ENCODE measurements at places on chromosomes 11 and 22. TPM values are rescaled to one million over a fixed set of nuclear protein-coding genes. Genes with fewer than 3 reads are reported as not detected.

GRCh38 chr11:112042161-112042960, 17.2 kb downstream of the DLAT start:
- H3K4me3 ChIP-seq: no peak overlapping the region
- H3K36me3 ChIP-seq: peaks cover 8% of the 10 kb centered on the region
- DNase-seq: no peak
- peak overlapping the region; percentile 60 for H3K27ac ChIP-seq
- H3K4me1 ChIP-seq: peaks cover 19% of the 10 kb centered on the region
- no peaks in the 10 kb centered on the region for H3K27me3 ChIP-seq

GRCh38 chr11:72618803-72619202, 55.4 kb downstream of the PDE2A start:
- no peaks in the 10 kb centered on the region for H3K36me3 ChIP-seq
- H3K27ac ChIP-seq: no peak overlapping the region
- H3K27me3 ChIP-seq: peaks cover 13% of the 10 kb centered on the region
- H3K4me3 ChIP-seq: no peak overlapping the region

- no peak for DNase-seq
- H3K36me3 ChIP-seq: no peaks in the 10 kb centered on the region
- H3K27me3 ChIP-seq: no peaks in the 10 kb centered on the region
- no peak overlapping the region for H3K27ac ChIP-seq
- H3K4me3 ChIP-seq: no peak overlapping the region
Measured at GRCh38 chr11:11213117-11213516, 139.9 kb downstream of the CSNK2A3 start.

DNA sequence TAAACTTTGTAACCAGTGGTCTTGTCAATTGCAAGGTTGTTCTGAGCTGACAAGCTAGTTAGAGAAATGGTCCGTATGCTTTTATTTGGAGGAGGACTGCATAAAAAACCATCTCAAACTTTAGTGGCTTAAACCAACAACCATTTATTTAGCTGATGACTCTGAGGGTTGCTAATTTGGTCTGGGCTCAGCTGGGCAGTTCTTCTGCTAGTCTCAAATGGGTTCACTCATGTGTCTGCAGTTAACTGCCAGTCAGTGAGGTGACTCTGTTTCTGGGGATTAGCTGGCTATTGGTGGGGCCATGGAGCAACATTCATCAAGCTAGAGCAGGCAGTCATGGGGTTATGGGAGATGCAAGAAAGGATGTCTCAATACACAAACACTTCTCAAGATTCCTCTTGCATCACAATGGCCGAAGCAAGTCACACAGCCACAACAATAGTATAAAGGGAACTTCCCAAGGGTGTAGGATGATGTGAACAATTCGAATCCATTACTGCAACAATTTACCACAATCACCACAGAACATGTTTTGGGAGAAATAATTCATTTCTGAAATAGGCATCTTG, 521.9 kb downstream of the INSC start:
- DNase-seq: no peak
- H3K4me3 ChIP-seq: no peak overlapping the region
- no peaks in the 10 kb centered on the region for H3K4me1 ChIP-seq
- H3K27ac ChIP-seq: no peak overlapping the region
- H3K27me3 ChIP-seq: peaks cover 6% of the 10 kb centered on the region
- no peaks in the 10 kb centered on the region for H3K36me3 ChIP-seq

Gene MGAT3
- total RNA-seq: 1.2 TPM

Gene RFPL3
- not detected for total RNA-seq

Gene BIK
- 5.0 TPM for total RNA-seq
